ENCODE measurements at places on chromosomes 3 and 15.
A peak's percentile ranks its signal among the peaks of the same experiment; 100 is the strongest.

GRCh38 chr3:195352895-195353488 is 82.0 kb upstream of the XXYLT1 start:
- DNase-seq, result no peak

DNA sequence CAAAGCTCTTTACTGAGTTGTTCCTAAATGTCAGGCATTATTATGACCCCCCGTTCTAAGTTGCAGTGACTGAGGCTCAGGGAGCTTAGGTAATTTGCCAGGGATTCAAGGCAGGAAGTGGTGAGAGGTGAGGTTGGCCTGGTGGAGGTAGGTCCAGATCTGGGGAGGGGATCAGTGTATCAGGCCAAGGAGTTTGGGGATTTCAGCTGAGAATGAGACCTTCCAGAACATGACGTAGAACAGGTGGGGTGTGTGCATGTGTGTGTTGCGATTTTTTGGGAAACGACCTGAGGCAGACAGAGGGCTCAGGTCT is 41.1 kb upstream of the MRPS22 start:
- no peak for DNase-seq

GRCh38 chr3:29331456-29332194 is 50.8 kb downstream of the RBMS3 start:
- no peak for DNase-seq

GRCh38 chr3:184042617-184043016 is 10.2 kb upstream of the HTR3C start:
- DNase-seq, result no peak

GRCh38 chr3:120182613-120183511 is 88.6 kb upstream of the GSK3B start:
- DNase-seq, result no peak

- DNase-seq, result no peak
Measured at GRCh38 chr3:87437765-87438164, 161.4 kb upstream of the POU1F1 start.

GRCh38 chr15:27077790-27078189 is 106.8 kb downstream of the GABRG3 start:
- no peak for DNase-seq

GRCh38 chr3:182482705-182483104 is 310.6 kb upstream of the ATP11B start:
- no peak for DNase-seq

DNA sequence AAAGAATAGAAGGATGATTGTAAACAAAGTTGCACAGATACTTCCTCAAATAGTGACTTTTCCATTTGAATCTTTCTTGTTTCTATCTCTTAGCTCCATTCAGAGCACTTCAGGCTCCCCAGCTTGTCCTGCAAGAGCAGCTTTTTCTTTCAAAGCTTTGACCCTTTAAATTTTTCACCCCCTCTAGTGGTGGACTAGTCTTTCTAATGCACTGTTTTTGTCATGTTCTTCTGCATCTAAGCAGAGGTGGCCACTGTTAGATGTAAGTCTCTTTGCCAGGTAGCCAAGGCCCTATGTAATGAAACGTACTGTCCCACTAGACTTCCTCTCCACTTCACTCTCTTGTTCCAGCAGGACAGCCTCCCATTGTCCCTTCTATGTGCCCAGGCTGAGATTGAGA is 74.0 kb upstream of the MANF start:
- DNase-seq, result peak; percentile 2

DNA sequence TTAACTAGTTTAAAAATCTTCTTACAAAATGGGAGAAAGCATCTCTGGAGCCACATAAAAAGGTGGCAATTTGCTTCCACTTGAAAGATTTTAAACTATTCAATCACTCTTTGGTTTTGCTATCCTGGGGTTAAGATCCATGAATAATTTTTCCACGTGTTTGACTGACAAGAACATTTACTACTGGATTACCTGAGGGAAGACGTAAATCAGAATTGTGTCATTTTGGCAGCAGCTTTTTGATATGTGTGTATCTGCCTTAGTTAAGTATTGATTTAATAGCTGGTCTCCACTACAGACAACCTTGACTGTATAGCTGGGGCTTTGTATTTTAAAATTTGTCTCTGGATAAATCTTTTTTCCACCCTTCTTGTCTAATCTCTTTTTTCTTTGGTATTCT is 228.3 kb downstream of the EPHA3 start:
- no peak for DNase-seq

- no peak for DNase-seq
Measured at GRCh38 chr3:29823233-29823632, 542.4 kb downstream of the RBMS3 start.

- no peak for DNase-seq
Measured at GRCh38 chr15:82183121-82184031, 79.2 kb downstream of the EFL1 start.

GRCh38 chr3:171632766-171633165 is 172.6 kb upstream of the TNIK start:
- DNase-seq, result no peak

DNA sequence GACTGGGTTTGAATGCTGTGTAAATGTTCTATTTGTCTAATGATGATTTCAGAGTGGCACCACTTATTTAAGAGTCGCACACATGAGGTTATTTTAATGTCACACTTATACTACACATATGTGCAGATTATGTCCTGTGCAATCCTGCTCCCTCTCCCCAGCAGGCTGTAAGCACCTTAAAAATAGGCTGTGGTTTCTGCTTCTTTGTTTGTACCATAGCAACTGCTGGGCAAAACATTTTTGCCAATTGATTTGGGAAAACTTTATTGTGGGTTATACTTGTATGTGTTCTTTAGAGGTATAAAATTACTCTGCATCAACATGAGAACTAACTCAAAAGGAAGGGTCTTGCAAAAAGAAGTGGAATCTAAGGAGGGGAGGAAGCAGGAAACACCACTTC is 318.5 kb downstream of the NTRK3 start:
- no peak for DNase-seq

GRCh38 chr3:62823461-62824050 is 51.7 kb downstream of the CADPS start:
- DNase-seq, result no peak

All from NCI-H446 (cell line).